ENCODE measurements at places on chromosomes 4 and X.

- H3K27ac ChIP-seq = no peak overlapping the region
- H3K36me3 ChIP-seq = no peaks in the 10 kb centered on the region
Measured at GRCh38 chr4:126906466-126906865, 726.3 kb upstream of the INTU start.

DNA sequence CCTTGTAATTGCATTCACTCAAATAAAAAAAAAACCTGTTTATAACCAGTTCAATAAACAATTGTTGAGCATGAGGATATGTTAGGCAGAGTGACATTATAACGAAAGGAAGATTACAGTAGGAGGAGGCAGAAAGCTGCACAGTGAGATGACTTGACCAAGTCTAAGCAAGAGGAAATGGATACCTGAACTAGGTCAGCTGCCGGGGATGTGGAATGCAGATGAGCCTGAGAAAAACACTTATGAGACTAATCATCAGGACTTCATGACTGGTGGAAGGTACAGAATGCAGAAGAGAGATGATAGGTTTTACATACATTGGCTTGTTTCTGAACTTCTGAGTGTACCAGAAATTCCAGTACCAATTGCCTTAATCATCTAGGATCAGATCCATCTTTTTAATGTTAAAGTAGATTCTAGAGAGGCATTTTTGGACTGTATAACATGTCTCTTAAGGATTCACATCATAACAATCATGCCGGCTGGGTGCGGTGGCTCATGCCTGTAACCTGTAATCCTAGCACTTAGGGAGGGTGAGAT, 208.1 kb upstream of the PPP3CA start:
- H3K27me3 ChIP-seq = no peaks in the 10 kb centered on the region
- H3K4me3 ChIP-seq = no peak overlapping the region
- H3K36me3 ChIP-seq = no peaks in the 10 kb centered on the region
- no peak for DNase-seq
- H3K4me1 ChIP-seq = no peaks in the 10 kb centered on the region

GRCh38 chr4:54005475-54005874, 58.9 kb downstream of the CHIC2 start:
- no peaks in the 10 kb centered on the region for H3K4me1 ChIP-seq
- H3K4me3 ChIP-seq = no peak overlapping the region
- no peaks in the 10 kb centered on the region for H3K36me3 ChIP-seq
- H3K27ac ChIP-seq = no peak overlapping the region
- no peaks in the 10 kb centered on the region for H3K27me3 ChIP-seq
- no peak for DNase-seq

- peak overlapping the region; percentile 82 for H3K4me3 ChIP-seq
- no peaks in the 10 kb centered on the region for H3K4me1 ChIP-seq
- DNase-seq = no peak
- H3K27ac ChIP-seq = no peak overlapping the region
- peaks cover 13% of the 10 kb centered on the region for H3K36me3 ChIP-seq
Measured at GRCh38 chrX:51894697-51895336, 1.4 kb downstream of the MAGED1 start.

DNA sequence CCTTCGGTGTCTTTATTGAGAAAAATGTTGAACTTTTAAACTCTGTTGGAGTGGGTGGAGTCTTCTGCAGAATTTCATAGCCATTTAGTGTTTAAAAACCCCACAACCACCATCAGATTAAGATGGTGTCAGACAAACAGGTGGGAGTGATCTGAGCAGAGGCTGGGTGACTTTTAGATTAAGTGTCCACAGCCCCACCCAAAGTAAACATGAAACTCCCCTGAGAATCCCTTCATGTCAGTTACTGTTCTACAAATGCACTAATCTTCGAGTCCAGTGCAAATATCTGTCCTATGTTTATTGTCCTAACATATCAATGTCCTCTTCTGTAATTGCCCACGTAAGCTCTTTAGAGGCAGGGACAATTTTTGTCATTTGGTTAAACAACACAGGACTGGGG, 175.6 kb upstream of the RBPJ start:
- no peaks in the 10 kb centered on the region for H3K36me3 ChIP-seq
- no peak overlapping the region for H3K27ac ChIP-seq
- no peak overlapping the region for H3K4me3 ChIP-seq
- no peak for DNase-seq
- H3K4me1 ChIP-seq = 0 out of 2 replicates have a peak, but pooled peaks cover 1% of the 10 kb centered on the region

DNA sequence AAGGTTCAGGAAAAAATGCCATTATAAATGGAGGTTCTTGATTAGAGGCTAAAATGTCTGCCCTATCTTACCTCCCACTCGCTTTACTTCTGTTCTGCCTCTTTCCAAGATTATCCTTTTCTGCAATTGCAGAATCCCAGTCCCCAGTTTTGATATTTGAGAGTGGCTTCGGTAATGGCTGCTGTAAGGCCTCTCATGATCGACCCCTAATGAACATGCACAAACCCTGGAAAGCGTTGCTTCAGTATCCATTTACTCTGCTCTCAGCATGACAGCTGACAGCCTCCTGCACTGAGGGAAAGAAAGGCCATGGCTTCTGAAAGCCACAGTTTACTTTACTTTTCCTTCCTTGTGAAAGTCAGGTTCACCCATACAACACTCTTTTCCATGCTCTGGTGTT, 325.4 kb upstream of the GALNT7 start:
- no peaks in the 10 kb centered on the region for H3K36me3 ChIP-seq
- H3K4me3 ChIP-seq = no peak overlapping the region
- DNase-seq = no peak
- H3K27me3 ChIP-seq = no peaks in the 10 kb centered on the region
- H3K4me1 ChIP-seq = no peaks in the 10 kb centered on the region
- no peak overlapping the region for H3K27ac ChIP-seq

GRCh38 chr4:168883513-168883912, 126.5 kb downstream of the CBR4 start:
- H3K27ac ChIP-seq = no peak overlapping the region
- H3K4me3 ChIP-seq = no peak overlapping the region
- H3K36me3 ChIP-seq = no peaks in the 10 kb centered on the region
- no peaks in the 10 kb centered on the region for H3K4me1 ChIP-seq

DNA sequence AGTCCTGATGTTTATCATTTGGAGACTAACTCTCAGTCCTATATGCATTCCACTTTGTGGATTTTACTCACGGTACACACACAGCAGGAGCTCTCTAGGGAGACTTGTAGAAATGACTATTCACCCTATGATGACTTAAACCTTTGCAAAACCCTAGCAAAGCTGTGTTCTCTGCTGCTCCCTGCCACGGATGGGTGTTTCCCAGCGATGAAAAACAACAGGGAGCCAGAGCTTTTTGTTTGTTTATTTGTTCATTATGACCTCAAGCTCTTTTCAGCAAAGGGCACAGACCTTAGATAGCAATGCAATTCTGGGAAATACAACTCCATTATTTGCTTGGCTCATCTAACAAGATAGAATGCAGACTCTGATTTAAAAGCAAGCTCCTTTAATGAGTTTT, 156.6 kb downstream of the GRIA3 start:
- no peaks in the 10 kb centered on the region for H3K4me1 ChIP-seq
- DNase-seq = no peak
- no peak overlapping the region for H3K4me3 ChIP-seq

DNA sequence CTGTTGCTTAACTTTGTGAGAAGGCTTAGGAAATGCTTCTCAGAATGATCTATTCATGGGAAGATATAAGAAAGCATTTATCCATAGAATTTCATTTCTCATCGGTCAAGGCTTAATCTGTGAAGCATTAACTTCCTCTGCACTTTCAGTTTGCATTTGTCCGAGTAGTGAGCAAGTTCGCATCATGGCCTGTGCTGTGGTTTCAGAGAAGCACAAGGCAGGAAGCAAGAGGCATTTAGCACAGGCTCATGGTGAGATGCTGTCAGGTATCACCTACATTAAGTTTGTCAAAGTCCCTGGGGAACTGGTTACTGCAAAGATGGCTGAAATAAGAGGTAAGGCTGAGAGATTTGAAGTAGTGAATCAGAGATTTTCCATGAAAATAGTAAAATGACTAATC, 244.9 kb downstream of the NAP1L3 start:
- no peak for DNase-seq
- no peaks in the 10 kb centered on the region for H3K4me1 ChIP-seq
- H3K27me3 ChIP-seq = no peaks in the 10 kb centered on the region
- H3K4me3 ChIP-seq = no peak overlapping the region
- no peak overlapping the region for H3K27ac ChIP-seq

- DNase-seq = no peak
- H3K27me3 ChIP-seq = no peaks in the 10 kb centered on the region
- H3K4me3 ChIP-seq = no peak overlapping the region
- no peaks in the 10 kb centered on the region for H3K36me3 ChIP-seq
- H3K4me1 ChIP-seq = no peaks in the 10 kb centered on the region
- no peak overlapping the region for H3K27ac ChIP-seq
Measured at GRCh38 chr4:157304769-157305168, 84.2 kb downstream of the GRIA2 start.

DNA sequence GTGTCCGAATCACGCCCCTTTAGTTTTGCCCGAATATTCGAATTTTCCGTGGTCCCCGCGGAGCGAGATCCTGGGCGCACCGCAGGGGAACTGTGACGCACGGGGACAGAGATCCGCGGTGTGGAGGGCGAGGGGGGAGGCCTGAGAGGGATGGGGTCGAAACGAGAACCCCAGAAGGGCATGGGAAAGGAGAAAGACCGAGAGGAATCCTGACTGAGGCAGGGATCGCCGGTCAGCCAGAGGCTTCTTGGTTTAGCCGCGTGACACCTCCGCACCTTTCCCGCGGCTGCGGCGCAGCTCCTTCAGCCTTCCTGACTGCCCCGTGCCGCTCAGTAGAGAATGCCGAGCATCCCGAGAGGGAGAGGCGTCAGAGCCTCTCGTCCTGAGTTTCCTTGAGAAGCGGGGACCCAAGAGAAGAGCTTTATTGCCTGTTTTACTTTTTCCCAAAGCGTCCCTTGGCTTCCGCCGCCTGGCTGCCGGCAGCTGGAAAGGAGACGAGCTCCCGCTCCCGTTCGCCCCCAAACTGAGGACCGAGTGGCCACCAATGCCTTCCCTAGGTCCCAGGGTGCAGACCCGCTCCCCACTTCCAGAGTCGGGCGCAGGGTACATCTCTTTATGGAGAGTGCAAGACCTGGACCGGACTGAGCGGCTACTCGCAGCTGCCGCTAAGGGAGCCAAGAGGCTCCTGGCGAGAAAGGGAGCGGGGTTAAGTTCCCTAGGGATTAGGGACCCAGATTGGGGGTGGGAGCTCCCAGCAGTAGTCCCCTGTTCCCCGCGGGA, 911 bp upstream of the GPR50 start:
- H3K27ac ChIP-seq = no peak overlapping the region
- no peak for DNase-seq
- H3K27me3 ChIP-seq = peaks cover 21% of the 10 kb centered on the region
- peak overlapping the region; percentile 49 for H3K4me3 ChIP-seq

DNA sequence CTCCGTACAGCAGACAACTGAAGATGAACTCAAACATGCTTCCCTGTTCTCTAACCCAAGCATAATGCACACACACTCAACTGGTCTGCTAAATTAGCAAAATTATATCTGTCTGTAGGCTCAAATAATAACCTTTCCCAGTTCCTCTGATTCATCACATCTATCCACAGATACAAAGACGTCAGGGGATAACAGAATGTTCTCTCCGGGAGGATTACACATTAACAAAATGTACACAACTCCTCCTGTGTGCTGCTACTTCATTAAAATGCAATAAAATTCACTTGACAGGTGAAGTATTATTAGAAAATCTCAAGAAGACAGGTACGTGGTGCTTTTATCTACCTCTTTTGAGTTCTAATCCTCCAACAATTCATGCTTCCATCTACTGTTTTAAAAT, 57.4 kb downstream of the FAT1 start:
- H3K4me1 ChIP-seq = no peaks in the 10 kb centered on the region
- DNase-seq = no peak
- H3K36me3 ChIP-seq = no peaks in the 10 kb centered on the region
- no peaks in the 10 kb centered on the region for H3K27me3 ChIP-seq
- no peak overlapping the region for H3K4me3 ChIP-seq
- H3K27ac ChIP-seq = no peak overlapping the region

DNA sequence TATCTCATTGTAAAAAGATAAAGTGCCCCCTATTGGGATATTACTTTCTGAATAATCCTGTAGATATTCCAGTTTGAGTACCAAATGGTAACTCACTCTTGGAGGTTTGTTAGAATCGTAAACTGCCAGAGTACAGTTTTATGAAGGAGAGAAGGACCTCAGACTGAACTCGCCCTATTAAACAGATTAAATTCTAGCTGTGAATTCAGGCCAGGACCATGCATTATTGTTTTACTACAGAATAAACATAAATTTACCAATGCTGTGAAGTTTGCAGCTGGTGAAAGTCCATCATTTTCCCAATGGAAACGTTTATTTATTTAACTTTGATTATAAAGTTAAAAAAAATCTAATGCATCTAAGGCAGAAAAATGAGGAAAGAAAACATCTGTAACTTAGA, 20.2 kb upstream of the PRDM5 start:
- no peak for DNase-seq
- no peak overlapping the region for H3K4me3 ChIP-seq
- no peaks in the 10 kb centered on the region for H3K27me3 ChIP-seq
- no peaks in the 10 kb centered on the region for H3K36me3 ChIP-seq

- H3K4me3 ChIP-seq = no peak overlapping the region
- H3K36me3 ChIP-seq = no peaks in the 10 kb centered on the region
- DNase-seq = no peak
- no peaks in the 10 kb centered on the region for H3K27me3 ChIP-seq
- no peak overlapping the region for H3K27ac ChIP-seq
- no peaks in the 10 kb centered on the region for H3K4me1 ChIP-seq
Measured at GRCh38 chr4:17280261-17281018, 231.4 kb downstream of the QDPR start.

DNA sequence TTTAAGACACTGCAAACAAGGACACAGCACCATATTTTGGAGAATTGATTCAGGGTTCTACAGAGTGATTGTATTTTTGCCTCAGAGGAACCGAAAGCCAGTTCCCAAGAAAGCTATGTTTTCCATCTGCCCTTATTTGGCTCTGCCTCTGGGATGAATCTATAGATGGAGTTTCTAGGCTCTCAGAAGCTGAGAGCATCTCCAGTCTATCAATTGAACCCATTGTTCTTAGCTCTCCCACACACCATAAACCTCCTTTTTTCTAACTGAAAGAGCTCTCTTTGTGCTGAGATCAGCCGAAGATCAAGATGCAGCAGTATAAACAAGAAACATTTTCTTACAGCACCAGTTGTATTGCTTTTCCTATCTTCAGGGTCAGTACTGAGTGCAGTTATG, 16.9 kb downstream of the PLP1 start:
- no peak for DNase-seq
- no peaks in the 10 kb centered on the region for H3K4me1 ChIP-seq
- no peak overlapping the region for H3K4me3 ChIP-seq
- H3K36me3 ChIP-seq = peaks cover 3% of the 10 kb centered on the region
- no peaks in the 10 kb centered on the region for H3K27me3 ChIP-seq
- H3K27ac ChIP-seq = no peak overlapping the region

DNA sequence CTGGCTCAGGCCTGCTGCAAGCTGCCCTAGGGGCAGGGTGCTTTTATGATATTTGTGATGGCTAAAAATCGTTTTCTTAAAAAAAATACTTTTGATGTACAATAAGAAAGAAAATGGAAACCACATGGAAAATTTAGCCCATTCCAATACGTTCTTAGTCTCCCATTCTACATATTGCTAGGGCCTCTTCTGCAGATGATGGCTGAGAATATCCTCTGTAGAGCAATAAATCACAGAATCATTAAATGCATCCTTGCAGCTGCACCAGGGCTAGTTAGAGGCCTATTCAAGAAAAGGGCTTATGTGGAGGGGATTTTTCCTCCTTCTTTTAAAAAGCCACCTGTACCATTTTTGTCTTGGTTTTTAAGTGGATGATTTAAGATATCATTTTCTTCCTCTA, 97.6 kb upstream of the C1GALT1C1 start:
- no peak overlapping the region for H3K27ac ChIP-seq
- no peaks in the 10 kb centered on the region for H3K27me3 ChIP-seq
- H3K36me3 ChIP-seq = no peaks in the 10 kb centered on the region
